ENCODE measurements at places on chromosomes 12 and 14.
A peak's percentile ranks its signal among the peaks of the same experiment; 100 is the strongest.

DNA sequence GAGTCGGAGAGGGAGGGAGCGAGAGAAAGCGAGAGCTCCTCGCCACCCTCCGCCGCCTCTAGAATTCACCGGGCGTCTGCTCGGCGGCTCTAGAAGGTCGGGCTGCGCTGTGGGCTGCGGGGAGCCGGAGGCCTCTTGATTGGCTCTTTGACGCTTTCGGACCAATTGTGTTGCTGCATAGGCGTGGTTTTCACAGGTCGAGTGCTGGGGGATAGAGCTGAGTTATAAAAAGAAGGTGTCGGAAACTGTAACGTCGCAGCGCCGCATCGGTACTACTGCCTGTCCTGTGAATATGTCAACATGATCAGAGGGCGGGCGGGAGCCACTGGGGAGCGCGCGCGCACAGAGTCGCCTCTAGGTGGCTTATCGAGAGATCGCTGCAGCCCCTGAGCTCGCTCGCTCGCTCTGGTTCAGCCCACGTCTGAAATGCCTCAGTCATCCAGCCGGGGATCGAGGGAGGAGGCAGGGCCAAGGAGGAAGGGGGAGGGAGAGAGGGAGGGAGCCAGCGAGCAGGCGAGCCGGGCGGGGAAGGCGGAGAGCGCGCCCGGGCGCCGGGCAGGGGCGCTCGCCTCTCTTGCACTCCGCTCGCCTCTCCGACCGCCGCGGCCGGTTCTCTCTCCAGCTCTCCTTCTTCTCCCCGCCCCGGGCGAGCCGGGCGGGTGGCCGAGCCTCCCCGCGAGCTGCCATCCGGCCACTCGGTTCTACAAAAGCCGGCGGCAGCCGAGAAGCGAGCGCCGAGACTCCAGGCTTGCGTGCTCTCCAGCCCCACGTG is at the start of gene TBX3:
TSS of gene TBX3 (minus strand) at position 78 of the 772 bp plus-strand sequence. CDS start 975 bp downstream, outside the sequence.
- DNase-seq = peak; percentile 94

DNA sequence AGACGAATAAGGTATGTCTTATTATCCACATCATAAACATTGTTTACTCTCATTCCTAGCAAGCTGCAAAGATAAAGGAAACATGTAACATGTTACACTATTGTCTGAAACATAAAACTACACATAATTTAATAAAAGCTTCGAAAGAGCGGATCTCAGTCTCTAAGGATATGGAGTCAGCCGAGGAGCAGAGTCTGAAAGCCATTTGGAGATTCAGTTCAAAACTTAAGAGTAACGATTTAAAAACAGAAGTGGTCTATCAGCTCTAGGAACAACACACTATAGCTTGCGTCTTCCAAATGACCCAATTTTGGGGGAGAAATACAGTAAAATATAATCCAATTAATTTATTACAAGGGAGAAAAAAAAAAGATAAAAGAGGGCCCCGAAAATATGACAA is 775 bp downstream of the NEMF start:
- no peak for DNase-seq

DNA sequence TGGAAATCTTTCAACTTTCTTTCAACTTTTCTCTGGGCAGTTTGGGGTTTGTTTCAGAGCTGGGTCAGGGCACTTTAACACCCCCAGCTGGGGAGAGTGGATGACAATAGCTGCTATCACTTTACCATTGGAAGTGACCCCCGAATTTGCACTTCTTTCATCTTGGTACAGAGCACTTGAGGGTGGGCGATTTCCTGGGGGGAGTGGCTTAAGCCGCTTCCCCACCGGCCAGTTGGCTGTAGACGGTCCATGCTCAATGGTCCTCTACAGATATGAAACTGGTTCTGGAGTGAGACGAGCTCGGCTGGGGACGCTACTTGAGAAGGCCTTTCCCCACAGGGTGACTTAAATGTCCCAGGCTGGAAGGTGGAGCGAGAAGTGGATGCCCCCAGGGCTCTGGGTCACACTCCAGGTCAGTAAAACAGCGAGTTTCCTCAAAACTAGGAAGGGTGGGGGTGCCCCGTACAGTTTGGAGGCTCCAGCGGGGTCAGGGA is at the start of gene VRTN:
TSS of gene VRTN (plus strand) at position 231 of the 494 bp plus-strand sequence. CDS start 8,313 bp downstream, outside the sequence.
- DNase-seq = no peak

GRCh38 chr14:60381909-60382308 is 104.0 kb downstream of the C14orf39 start:
- DNase-seq = no peak

- no peak for DNase-seq
These were observed 154.9 kb downstream of the ASCL4 start for GRCh38 chr12:107929436-107929835.

- DNase-seq = peak; percentile 79
These were observed 831 bp downstream of the CRIP1 start for GRCh38 chr14:105487449-105487985.

- no peak for DNase-seq
These were observed 63.9 kb downstream of the RERG start for GRCh38 chr12:15157269-15157671.

DNA sequence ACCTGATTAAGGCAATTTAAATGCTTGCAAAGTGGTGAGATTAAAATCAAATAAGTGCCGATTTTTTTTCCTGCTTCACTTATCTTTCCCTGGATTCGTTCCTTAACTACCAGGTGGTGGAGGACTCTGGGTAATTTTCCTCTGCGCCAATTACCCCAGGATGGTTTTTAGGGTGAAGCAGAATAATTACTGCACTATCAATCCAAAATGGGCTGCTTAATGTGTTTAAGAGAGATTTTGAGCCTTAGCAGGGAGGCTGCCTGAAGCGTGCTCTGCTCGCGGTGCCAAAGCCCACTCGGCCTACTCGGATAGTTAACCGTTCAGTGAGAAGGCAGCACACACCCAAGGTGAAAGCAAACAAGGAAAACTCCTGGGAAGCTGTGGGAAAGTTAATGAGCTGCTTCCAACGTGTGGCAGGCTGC is 274.9 kb upstream of the LMO3 start:
- no peak for DNase-seq

DNA sequence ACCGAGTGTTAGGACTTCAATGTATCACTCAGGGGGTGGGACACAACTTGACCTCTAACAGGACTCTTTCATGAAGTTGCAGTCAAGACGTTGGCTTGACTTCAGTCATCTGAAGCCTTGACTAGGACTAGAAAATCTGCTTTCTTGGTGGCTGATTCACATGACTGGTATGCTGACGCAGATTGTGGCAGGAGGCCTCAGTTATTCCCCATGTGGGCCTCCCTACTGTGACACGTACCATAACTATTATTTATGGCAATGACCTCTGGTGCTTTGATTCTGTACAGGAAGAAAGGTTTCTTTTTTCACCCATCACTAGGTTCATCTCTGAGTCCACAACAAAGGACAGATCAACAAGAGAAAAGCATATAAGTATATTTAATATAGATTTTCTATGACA is 270.4 kb downstream of the NEDD1 start:
- DNase-seq = no peak

DNA sequence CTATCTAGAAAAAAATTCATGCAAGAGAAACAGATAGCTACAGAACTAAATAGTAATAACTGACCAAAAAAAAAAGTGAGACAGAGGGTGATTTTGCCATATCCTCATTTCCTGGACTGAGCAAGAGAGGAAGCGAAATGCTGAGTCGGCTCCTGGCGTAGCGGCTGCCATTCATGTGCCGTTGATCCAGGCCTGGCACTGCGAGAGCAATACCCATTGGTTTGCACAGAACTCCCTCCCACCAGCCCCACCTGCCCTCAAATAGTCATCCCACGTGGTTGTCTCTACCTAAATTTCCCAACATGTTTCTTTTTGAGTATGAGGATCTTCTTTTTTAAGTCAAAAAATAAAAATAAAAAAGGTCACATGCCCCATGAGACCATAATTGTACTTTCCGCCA is 9.4 kb upstream of the WNT5B start:
- peak; percentile 80 for DNase-seq

DNA sequence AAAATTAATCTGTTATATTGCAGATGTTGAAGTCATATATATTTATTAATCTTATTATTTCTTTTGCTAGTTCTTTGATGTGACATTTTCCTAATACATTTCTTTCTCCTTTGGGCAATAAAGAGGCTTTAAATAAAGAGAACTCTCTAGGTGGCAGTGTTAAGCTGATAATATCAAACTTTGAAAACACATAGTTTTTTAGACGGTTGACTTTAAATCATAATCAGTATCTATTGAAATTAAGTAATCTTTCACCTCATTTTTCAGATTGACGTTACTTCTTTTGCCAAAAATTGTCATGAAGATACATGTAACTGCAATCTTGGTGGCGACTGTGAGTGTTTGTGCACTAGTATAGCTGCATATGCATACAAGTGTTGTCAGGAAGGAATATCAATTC is 130.8 kb upstream of the PTPRQ start:
- no peak for DNase-seq

DNA sequence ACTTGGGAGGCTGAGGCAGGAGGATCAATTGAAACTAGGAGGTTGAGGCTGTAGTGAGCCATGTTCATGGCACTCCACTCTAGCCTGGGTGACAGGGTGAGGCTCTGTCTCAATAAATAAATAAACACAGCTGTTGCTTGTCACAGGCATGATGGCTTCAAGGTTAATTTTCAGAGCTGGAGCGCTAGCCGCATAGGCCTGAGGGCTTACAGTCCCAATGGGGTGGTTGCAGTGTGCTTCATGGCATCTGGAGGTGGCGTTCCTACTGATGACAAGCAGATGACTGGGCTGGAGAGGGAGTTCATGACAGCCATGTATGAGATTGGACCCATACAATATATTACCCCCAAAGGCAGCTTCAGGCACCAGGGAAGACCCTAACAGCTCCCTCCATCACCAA is 1.6 kb upstream of the FMNL3 start:
- DNase-seq = no peak

GRCh38 chr14:32611752-32612151 is 282.7 kb downstream of the AKAP6 start:
- DNase-seq = no peak

- no peak for DNase-seq
These were observed 80.4 kb downstream of the DAAM1 start for GRCh38 chr14:59268858-59269257.

Measured in Right ventricle myocardium superior (tissue), 1 donor.